NCI-H1694 (cell line): ENCODE measurements at places on chromosomes 6 and 20.

DNA sequence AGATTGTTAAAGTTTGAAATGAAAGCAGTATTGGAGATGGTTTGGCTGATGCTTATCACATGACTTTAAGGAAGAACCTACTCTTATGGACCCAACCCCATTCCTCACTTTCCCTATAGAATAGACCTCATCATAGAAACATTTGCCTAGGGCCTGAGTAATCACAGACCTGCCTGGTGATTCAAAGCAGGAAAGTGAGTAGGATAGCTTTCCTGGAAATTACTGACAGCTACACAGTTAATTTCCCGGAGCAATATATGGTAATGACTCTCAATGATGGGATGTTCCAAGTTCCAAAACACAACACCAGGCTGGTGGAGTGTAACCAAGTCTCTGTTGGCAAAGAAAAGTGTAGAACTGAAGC lies 233.8 kb downstream of the SIM1 start:
- no peak for DNase-seq

- no peak for DNase-seq
Observed at GRCh38 chr20:62860924-62861691, 514 bp downstream of the TCFL5 start.

- DNase-seq, result no peak
Observed at GRCh38 chr20:38143238-38143645, 21.8 kb downstream of the TGM2 start.

DNA sequence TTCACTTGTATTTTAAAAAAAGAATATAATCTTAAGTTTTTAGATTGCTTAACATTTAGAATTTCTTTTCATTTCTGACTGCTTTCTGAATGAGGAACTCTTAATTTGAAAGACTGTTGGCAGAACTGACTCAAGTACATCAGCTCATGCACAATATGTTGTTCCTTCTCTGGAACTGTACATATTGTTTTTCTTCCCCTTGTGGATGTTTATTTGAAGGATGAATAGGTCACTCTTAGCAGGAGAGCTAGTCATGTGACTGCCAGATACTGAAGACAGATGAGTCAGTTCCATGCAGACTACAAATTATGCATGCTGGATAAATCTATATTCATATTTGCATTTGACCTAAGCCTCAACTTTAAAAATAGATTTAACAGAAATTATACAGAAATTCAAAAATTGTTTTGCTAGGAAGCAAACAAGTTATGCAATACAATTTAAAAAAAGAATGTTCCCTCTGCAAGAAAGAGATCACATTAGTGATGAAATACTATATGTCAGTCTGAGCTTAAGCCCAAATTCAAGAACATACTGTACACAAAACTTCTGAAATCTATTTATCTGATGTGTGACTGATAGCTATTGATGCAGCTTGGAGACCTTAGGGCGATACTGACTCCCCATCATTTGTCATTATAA lies 1274.9 kb upstream of the GJE1 start:
- DNase-seq, result no peak

- DNase-seq, result peak; percentile 45
Observed at GRCh38 chr6:38068854-38069590, 249.5 kb downstream of the ZFAND3 start.

DNA sequence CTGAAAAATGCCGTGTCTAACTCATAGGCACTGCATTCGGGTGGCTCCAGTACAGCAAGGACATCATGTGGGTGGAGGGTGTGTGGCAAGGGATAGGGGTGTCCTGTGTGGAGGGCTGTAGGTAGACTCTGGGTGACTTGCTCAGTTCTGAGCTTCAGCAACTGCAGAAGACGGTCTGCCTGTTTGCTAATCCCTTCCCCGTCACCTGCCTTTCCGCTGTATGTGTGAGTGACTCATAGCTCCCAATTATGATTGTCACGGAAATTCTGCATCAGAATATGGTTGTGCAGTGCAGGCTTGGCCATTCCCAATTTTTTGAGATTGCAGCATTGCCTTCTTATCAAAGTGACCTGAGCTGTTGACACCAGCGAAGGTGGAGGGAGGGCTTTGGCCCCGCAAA lies 174.3 kb downstream of the CDH4 start:
- DNase-seq, result no peak
